ENCODE measurements at places on chromosomes 13 and 19.

GRCh38 chr19:46875657-46876056 lies 14.9 kb downstream of the ARHGAP35 start:
- no peak for DNase-seq

- DNase-seq = no peak
Observed at GRCh38 chr13:94464771-94465170, 14.7 kb downstream of the DCT start.

DNA sequence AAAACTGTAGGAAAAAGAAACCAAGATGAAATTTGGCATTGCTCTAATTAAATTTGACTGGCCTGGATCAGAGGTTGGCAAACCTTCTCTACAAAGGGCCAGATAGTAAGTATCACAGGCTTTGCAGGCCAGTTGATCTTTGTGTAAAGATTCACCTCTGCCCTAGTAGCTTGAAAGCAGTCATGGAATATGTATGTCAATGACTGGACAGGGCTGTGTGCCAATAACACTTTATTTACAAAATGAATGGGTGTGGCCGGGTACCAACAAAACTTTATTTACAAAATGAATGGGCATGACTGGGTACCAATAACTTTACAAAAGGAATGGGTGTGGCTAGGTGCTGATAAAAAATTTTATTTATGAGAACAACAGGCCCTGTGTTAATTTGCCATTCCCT lies 20.0 kb downstream of the SIN3B start:
- no peak for DNase-seq

GRCh38 chr13:113275387-113275786 lies 21.7 kb upstream of the LAMP1 start:
- no peak for DNase-seq

DNA sequence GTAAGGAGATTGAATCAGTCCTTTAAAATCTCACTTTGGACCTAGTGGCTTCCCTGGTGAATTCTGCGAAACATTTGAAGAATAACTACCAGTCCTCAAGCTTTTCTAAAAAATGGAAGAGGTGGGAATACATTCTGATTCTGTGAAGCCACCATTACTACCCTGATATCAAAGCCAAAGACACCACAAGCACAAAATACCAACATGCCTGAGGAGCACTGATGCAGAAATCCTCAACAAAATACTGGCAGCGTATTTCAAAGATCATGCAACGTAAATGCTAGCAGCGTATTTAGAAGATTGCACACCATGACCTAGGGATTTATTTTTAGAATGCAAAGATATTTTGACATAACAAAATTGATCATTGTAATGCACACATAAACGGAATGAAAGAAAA lies 14.4 kb downstream of the ATP4B start:
- no peak for DNase-seq

DNA sequence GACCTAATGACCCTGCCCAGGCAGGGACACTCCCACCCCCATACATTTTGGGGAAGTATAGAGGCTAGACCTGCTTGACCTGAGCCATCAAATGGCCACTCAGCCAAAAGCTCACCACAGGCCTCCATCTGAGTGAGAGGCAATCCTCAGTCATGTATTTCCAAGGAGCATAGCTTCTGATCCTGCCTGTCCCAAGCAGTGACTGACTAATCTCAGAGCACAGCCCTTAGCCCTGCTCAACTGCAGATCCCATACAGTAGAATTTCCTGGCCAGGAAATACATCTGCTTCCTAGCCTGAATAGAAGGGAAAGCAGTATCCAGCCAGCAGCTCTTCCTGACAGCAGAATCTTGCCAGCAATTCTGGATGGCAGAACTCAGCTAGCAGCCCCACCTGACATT lies 880.6 kb upstream of the GPC6 start:
- DNase-seq = no peak

DNA sequence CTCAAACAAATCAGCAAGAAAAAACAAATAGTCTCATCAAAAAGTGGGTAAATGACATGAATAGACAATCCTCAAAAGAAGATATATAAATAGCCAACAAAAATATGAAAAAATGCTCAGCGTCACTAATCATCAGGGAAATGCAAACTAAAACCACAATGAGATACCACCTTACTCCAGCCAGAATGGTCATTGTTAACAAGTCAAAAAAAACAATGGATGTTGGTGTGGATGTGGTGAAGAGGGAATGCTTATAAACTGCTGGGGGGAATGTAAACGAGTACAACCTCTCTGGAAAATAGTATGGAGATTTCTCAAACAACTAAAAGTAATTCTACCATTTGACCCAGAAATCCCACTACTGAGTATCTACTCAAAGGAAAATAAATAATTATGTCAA lies 239.2 kb upstream of the RFC3 start:
- no peak for DNase-seq

GRCh38 chr19:10593820-10594637 lies 6.9 kb upstream of the AP1M2 start:
- DNase-seq = no peak

DNA sequence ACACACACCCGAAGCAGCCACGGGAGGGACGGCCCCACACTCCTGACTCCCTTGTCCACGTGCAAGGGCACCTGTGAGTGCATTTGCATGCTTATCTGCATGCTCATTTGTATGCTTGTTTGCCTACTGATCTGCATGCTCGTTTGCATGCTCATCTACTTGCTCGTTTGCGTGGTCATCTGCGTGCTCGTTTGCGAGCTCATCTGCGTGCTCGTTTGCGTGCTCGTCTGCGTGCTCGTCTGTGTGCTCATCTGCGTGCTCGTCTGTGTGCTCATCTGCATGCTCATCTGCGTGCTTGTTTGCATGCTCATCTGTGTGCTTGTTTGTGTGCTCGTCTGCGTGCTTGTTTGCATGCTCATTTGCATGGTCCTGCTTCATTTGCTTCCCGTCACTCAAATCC lies 23.8 kb downstream of the SHC2 start:
- no peak for DNase-seq

DNA sequence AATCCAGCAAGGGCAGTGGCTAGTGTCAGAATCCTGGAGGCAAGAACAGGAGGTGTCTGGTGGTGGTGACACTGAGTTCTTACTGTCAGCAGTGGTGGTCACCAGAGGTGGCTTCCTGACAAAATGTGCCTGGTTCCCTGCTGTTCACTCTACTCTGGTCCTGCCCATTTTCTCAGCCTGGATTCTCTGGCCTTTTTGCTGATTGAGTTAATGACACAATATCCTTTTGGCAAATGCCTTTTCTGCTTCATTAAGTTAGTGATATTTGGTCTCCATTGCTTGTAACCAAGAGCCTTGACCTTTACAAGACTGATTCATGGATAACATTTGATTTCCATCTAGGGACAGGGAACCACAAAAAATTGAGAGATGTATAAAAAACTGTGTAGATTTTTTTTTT lies 51.1 kb downstream of the RFC3 start:
- no peak for DNase-seq

- no peak for DNase-seq
Observed at GRCh38 chr19:17121736-17122293, 46.2 kb downstream of the MYO9B start.

- no peak for DNase-seq
Observed at GRCh38 chr19:19429361-19429760, 23.9 kb downstream of the GATAD2A start.

DNA sequence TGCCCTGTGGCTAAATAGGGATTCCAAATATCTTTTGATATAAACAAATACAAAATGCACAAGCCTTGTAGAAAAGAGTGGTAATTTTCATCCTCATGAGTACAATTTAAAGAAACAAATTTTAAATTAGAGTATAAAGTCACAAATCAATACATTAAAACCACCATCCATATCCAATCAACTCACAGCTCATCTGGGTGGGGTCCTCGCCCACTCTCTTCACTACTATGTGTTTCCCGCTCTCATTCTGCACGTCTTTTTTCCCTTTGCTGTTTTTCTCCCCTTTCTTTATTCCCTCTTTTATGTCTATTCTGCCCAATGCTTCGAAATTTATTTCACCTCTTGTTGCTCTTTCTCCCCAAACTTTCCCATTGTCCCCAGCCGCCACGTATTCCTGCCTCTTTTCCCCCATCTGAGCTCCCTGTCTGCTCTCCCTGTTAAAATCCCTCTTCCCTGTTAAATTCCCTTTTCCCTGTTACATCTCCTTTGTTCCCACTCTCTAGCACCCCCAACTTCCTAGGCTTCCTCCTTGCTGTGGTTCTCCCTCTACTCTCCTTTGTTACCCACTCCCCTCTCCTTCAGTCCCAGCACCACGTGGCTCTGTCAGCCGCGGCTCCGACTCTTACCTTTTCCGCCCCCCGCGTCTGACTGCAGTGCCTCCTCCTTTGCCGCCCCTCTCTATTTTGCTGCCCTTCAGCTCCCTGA lies 1.3 kb downstream of the ZNF616 start:
- DNase-seq = no peak

DNA sequence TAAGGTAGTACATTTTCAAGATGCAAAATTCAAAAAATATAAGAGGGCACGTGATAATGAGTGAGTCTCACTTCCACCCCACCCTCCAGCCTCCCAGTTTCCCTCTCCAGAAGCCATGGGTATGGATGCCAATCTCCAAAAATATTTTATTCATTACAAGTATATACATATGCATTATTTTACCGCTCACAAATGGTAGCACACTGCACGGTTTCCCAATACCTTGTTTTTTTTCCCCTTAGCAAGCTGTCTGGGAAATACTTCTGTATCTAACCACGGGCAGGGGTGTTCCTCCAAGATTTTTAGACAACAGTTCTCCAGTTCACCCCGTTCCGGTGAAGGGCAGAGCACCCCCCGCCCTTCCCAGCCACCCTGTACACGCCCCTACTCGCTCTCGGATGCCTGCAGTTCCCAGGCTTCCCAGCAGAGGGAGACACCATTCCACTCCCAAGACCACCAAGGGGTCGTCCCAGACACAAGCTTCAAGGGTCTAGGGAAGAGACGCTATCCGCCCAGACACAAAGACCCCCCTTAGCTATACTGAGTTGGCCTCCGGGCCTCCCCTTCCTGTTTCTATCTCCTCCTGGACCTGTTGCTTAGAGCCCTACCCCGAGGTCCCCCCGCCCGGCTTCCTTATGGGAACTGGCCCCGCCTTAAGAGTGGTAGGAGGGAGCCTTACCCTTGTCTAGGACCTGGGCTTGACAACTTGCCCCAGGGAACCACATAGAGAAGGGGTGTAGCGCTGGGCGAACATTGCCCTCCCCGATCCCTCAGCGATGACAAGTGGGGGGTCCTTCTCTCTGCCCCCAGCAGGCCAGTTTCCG lies 1.1 kb upstream of the FXYD3 start:
- DNase-seq = no peak

- no peak for DNase-seq
Observed at GRCh38 chr19:33724721-33725060, 72.0 kb upstream of the KCTD15 start.
